ENCODE measurements at places on chromosomes 12 and 14.

DNA sequence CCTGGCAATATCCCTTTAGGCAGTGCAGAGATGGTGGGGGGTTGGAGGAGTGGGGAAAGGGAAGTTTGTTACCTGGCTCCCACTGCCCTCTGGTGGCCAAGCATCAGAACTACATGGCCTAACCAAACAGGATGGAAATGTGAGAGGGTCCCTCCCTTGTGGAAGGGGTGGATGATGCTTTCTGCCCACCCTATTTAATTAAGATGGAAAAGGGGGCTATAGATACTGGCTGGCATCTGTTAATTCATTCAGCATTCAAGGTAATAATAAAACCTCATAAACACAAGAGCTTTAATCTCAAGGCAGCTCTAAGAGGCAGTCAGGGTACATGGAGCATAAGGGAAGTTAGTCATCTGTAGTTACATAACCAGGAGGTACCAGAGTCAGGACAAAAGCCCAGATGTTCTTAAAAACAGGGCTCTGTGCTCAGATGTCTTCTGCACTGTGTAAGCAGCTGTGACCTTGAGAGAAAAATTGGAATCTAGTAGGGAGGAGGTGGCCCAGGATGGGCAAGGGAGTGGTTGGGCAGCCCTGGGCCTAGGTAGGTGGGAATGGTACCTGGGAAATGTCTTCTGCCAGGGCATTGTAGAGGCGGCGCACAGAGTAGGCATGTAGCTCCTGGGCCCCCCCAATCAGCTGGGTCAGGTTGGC is 4.6 kb downstream of the AP1G2 start:
- DNase-seq = peak; percentile 33

GRCh38 chr12:89311703-89312293 is 40.5 kb downstream of the DUSP6 start:
- no peak for DNase-seq

GRCh38 chr14:24179961-24180796 is 8.3 kb downstream of the REC8 start:
- DNase-seq = no peak

DNA sequence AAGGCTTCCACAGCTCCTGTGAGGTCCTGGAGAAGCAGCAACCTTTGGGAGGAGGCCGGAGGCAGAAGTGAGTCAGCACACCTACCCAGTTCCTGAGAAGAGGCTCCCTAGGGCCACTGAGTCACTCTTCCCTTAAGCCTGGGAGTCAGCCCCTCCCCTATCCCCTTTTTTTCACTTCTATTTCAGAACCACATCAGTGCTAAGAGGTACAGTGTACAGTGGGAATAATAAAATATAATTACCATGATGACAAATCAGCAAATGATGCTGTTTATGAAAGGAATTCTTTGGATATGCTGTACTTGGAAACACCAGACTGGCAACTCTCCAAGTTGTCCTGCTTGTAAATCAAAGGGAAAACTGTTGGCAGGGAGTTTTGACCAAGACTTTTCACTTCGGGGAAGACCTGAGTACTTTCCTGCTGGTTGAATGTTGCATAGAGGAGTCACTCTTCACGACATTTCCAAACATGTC is 7.8 kb upstream of the TBPL2 start:
- DNase-seq = no peak

DNA sequence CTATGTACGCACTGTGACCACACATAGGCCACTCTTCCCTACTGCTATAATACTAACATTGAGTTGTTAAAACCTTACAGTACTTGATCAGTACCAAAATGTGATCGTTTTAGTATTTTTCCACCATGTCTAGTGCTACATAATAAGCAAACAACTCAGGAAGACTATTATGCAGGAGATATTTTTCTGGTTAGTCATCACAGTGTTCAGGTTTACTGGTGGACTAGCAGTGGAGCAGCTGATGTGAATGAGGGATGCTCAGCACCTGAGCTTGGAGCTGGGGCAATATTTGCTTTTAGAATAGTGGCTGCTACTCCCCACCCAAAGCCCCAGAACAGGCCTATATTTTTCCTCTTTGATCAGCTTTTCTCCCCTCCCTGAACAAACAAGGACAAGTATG is 513.1 kb downstream of the KCNH5 start:
- DNase-seq = no peak

DNA sequence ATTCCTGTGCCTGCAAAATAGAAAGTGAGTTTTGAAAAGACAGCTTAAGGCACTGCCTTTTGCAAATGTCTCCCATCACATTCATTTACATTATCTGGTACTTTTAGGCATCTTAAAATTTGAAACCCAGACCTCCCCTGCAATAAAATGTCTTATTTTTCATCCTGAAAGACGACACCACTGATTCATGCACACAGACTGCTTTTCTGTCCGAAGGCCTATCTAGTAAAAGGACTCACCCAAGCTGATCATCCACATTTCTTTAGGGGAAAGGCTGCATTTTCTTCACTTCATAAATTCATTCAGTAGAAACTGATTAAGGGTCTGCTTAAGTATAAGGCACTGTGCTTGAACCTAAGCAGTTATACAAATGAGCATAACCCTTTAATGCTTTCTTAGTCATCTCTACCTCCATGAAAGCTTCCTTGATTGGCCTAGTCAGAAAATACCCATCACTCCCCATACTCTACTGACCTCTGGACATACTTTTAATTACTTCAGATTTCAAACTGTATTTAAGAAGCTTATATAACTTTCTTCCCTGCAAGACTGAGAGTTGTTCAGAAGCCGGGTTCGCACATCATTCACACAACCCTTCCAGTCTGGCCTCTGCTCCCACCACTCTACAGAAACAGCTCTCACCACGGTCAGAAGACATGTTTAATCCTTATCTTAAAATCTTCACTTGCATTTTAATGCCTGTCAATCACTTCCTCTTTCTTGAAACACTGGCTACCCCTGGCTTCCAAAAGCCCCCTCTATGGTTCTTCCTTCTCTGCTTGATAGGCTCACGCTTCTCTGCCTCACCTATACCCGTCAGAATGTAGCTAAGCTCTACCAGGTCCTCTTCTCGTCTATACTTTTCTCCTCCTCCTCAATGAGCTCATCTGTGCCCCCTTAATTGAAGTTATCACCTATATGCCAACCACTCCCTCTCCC is 288.6 kb downstream of the MED13L start:
- DNase-seq = no peak

- peak; percentile 85 for DNase-seq
These were observed at the start of gene BLTP3B for GRCh38 chr12:100142851-100143559. TSS of gene BLTP3B (minus strand) at chr12:100142874. CDS start at chr12:100142635, 239 bp downstream.

DNA sequence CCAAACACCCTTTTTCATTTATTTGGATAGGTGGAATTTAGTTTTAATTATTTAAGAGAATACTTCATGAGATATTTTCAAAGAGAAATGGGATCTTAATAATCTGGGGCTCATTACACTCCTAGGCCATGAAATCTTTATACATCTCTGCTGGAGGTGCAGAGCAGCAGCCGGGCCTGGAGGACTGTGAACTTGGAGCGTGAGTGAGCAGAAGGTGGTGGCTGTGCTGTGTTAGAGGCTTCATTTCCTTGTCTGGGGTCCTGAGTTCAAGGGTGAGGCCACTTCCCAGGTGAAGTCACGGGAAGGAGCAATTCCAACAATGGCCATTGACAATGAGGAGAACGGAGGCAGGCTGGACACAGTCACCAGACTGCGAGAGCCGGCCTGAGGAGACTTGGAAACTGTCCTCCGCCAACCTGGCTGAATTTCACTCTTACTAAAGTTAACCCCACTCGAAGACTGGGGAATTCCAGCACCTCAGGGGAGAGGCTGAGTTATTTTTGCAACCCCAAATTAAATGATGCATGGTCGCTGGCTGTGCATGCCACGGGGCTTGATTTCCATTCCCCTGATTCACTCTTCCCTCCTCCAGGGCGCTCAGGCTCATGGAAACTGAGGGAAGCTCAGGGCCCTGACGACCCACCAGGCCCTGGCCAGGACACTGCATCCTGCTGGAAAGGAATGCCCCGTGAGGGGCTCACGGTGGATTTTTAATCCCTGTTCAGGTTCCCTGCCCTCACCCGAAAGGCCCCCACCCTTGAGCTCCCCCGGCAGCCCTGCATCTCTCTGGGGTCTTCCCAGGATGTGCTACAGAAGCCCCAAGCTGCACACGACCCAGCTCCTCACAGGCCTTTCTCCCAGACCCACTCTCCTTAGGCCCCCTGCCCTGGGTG is 22.6 kb upstream of the TRAF3 start:
- no peak for DNase-seq

GRCh38 chr14:68853749-68854148 is 60.9 kb upstream of the ZFP36L1 start:
- no peak for DNase-seq

GRCh38 chr14:80425686-80426085 is 214.4 kb upstream of the DIO2 start:
- no peak for DNase-seq

- DNase-seq = no peak
These were observed 928.2 kb downstream of the NRXN3 start for GRCh38 chr14:79098324-79098723.

DNA sequence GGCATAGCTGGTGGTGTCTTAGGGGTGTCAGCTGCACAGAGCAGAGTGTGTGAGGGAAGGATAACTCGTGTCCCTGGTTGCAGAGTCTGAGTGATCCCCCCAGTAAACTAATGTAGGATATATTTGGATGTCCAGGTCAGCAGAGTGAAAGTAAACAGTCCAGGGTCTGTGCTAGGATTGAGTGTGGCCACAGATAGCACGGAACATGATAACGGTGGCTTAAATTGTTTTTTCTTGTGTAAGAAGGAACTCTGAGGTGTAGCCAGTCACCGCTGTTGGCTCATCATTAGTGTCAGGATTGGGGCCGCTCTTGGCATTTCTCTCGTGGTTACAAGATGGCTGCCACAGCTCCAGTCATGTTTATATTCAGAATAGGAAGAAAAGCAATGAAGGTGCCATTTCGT is 97.3 kb downstream of the DERA start:
- DNase-seq = no peak

- DNase-seq = no peak
These were observed 68.3 kb downstream of the ALG10B start for GRCh38 chr12:38384816-38385378.

DNA sequence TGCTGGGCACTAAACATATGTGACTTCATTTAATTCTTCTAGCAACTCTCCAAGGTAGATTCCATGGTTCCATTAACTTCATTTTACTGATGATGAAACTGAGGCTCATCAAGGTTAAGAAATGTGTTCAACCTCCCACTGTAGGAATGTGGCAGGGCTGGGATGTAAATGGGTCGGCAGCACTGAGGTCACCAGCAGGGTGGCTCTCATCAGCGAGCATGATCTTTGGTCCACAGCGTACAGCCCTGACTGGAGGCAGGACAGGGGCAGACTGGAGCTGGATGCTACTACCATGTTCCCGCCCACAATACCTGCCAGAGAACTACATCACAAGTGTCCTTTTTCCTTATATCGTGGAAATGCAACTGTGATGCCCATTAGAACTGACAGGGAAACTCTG is 4.6 kb downstream of the APPL2 start:
- DNase-seq = no peak

GRCh38 chr14:82537831-82538230 is 1004.2 kb upstream of the SEL1L start:
- DNase-seq = no peak

DNA sequence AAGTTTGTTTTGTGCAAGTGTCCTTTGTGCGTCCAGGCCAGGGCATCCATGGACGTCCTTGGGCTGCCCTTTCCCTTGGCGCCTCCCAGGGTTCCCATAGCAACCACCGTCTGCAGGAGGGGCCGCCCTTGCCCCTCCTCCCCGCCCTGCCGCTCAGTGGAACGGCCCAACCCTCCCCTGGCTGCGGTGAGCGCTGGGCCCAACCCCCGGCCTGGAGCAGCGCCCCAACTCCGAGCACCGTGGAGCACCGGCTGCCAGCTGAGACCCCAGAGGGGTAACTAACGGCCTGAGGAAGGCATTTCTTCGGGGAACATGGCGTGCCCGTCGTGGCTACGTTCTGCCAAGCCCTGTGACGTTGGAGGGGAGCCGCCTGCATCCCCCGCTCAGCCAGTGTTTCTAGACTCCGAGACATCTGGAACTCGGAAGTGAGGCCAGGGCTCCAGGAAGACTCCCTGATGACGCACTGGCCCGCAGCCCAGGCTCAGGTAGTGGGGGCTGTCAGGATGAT is 5.3 kb upstream of the ACACB start:
- DNase-seq = peak; percentile 43

- no peak for DNase-seq
These were observed 52.1 kb upstream of the AEBP2 start for GRCh38 chr12:19387161-19387560.

- DNase-seq = no peak
These were observed 4.2 kb downstream of the IFFO1 start for GRCh38 chr12:6551496-6552139.

DNA sequence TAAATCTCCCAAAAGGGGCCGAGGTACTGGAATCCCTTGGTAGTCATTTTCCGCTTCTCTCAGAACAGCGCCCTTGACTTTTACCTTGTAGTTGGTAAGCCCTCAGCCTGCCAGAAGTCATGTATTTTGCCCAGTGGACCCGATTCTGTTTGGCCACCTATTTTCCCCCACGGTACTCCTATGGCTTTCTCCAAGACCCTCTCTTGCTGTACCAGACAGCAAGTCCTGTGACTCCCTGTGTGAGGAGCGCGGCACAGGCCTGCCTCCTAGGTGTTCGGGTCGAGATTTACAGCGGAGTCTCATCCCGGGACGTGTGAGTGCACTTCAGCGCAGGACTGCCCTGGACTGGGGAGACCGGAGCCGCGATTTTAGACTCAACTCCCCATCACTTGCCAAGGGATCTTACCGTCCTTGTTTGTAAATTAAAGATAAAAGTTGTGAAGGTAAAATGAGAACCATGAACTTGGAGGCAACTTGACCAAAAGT is 1.1 kb upstream of the MBD6 start:
- DNase-seq = no peak

DNA sequence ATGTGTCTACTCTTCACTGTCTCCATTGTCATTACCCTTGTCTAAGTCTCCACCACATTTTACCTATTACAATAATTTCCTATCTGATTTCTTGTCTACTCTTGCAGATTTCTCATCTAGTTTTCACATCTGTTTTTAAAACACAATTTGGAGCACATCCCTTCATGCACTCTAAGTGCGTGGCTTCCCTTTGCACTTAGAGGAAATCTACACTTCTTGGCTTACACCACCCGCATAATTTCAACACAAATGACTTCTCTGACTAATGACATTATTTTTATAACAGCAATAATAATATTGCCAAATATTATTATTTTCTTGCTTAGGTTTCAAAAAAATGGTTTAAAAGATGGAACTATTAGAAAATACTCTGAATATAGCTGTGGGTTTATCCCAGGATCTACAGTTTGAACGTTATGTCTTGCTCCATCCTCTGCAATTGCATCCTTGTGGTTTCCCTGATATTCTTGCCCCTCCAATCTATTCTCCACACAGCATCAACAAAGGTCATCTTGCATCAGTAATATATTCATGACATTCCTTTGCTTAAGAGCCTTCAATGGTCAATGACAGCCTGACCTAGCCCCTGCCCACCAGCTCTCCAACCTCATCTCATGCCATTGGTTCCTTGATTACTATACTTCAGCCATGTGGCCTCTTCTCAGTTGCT is 153.7 kb downstream of the SLC25A21 start:
- DNase-seq = no peak

- DNase-seq = no peak
These were observed 57.3 kb downstream of the NTN4 start for GRCh38 chr12:95733141-95733825.

- no peak for DNase-seq
These were observed 20.0 kb upstream of the KDM2B start for GRCh38 chr12:121600702-121601336.
